ENCODE measurements at places on chromosomes 13 and 19.
A peak's percentile ranks its signal among the peaks of the same experiment; 100 is the strongest.

GRCh38 chr19:40716031-40716481 lies 630 bp downstream of the COQ8B start:
- peak; percentile 60 for DNase-seq

GRCh38 chr13:50290186-50290585 lies 274.9 kb downstream of the KCNRG start:
- DNase-seq: no peak

GRCh38 chr19:33054623-33055022 lies 10.1 kb downstream of the RHPN2 start:
- no peak for DNase-seq

GRCh38 chr19:19858751-19859150 lies 6.9 kb upstream of the ZNF253 start:
- DNase-seq: no peak

GRCh38 chr13:102195566-102196462 lies 206.0 kb downstream of the FGF14 start:
- no peak for DNase-seq

DNA sequence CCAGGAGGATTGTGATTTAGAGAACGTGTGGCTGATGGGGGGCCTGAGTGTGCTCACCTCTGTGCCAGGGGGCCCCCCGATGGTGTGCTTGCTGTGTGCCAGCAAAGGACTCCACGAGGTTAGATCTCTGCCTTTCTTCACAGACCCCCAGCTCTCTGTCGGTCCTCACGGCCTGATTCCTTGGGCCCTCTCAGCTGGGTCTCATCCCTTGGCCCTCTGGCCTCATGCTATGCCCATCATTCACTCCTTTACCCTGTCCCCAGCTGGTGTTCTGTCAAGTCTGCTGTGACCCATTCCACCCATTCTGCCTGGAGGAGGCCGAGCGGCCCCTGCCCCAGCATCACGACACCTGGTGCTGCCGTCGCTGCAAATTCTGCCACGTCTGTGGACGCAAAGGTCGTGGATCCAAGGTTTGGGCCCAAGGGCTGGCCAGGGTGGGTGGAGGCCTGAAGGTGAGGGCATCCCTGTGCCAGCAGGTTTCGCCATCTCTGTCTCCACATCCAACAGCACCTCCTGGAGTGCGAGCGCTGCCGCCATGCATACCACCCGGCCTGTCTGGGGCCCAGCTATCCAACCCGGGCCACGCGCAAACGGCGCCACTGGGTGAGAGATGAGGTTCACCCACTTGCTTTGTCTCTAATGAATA lies 7.5 kb downstream of the KMT2B start:
- no peak for DNase-seq

DNA sequence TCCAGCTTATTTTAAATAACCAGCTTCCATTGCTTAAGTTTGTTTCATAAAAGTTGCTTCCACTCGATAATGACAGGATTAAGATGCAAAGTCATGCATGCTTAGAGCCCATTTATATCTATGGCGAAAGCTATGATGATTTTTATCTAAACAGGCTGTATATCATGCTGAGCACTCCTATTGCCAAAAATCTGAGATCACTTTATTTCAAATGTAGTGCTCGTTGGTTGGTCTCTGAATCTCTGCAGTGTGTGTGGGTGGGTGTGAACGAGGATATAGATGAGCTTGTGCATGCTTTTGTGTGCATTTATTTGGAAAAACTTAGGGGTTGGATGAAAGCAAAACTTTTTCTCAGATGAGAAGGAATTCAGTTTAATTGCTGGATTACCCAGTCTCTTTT lies 27.0 kb upstream of the ARGLU1 start:
- DNase-seq: no peak

- DNase-seq: no peak
These were observed 9.6 kb downstream of the HSPBP1 start for GRCh38 chr19:55270172-55270942.

DNA sequence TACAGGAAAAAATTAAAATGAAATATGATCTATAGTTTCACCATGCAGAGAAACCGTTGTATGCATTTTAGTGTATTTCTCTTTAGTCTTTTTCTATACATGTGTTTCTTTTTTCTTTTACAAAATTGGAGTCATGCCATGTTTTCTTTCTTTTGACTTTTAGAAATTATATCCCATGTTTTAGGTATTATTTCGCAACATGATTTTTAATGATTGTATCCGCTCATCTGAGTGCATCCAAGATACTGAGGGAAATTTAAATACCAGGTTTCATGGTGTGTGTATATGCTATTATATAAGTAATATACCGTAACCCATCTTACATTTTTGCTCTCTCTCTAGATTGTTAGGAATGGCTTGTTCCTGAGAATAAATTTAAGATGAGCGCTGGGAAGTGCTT lies 82.3 kb downstream of the GPR12 start:
- DNase-seq: no peak

- DNase-seq: no peak
These were observed 6.8 kb upstream of the GRIN3B start for GRCh38 chr19:993361-993830.

DNA sequence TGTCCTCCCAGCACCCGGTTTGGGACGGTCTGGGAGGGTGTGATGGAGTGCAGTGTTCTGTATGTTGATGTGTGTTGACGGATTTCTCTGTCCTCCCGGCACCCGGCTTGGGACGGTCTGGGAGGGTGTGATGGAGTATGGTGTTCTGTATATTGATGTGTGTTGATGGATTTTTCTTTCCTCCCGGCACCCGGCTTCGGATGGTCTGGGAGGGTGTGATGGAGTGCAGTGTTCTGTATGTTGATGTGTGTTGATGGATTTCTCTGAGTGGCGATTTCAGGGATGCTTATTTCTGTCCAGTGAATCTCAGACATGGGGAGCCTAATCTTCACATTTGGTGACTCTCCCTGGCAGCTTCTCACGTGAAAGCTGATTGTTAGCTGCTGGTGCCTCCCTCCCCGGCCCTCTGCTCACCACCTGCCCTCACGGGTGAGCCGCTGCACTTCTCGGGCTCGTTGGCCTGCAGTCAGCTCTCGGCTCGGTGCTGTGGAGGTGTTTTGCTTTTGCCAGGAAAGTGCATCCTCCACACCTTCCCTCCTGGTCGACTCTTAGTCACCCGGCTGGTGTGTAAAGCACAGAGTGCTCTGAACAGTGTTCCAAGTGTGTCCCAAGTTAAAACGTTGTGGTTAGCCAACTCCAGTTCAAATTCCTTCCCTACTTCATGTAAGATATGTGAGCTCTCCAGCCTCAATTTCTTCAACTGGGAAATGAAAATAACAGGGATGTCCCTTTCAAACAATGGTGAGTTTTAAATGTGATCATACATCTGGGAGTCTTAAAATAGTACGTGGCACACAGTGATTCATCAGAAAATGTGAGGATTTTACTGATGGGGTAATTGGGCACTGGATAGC lies 54.6 kb downstream of the ATP11A start:
- no peak for DNase-seq

- DNase-seq: no peak
These were observed 15.6 kb downstream of the KCTD4 start for GRCh38 chr13:45185286-45185685.

GRCh38 chr13:62931853-62932252 lies 1516.2 kb upstream of the PCDH20 start:
- no peak for DNase-seq

All from activated CD4-positive, alpha-beta T cell treated with anti-CD3 and anti-CD28 coated beads, Interleukin-2, amount 50 U/mL, for 1 hour (primary cell).